ENCODE measurements at places on chromosomes 5 and 9.
A peak's percentile ranks its signal among the peaks of the same experiment; 100 is the strongest.

DNA sequence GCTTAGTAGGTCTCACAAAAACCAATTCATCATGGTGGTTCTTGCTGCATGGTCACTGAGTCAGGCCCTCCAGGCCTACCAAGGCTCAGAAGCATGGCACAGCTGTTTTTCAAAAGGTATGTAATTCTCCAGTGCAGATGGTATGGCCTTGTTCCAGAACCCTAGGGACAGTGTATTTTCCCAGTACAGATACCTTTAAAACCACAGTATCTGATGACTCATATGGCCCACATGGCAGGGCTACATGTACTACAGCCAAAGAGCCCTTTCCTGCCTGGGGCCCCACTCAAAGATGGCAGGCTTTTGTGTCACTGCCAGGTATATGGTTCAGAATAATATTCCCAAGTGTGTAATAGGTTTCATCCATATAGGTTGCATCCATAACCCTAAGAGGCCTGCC is 16.5 kb downstream of the CSF2 start:
- DNase-seq = peak; percentile 70

- DNase-seq = no peak
Measured at GRCh38 chr5:73812457-73812856, 186.5 kb downstream of the ARHGEF28 start.

DNA sequence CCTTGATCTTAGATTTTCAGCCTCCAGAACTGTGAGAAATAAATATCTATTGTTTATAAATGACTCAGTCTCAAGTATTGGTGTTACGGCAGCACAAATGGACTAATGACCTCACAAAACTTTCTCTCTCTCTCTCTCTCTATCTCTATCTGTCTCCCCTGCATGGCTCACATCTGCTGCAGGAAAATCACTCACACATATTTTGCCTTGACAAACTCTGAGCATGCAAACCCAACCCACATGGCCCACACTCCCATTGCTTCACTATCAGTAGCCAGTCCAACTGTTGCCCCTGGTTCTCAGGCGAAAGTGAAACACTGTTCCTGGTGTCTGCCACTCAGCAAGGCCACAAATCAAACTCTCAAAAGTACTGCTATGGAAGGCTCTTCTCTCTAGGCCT is 66.4 kb upstream of the PIK3R1 start:
- no peak for DNase-seq

DNA sequence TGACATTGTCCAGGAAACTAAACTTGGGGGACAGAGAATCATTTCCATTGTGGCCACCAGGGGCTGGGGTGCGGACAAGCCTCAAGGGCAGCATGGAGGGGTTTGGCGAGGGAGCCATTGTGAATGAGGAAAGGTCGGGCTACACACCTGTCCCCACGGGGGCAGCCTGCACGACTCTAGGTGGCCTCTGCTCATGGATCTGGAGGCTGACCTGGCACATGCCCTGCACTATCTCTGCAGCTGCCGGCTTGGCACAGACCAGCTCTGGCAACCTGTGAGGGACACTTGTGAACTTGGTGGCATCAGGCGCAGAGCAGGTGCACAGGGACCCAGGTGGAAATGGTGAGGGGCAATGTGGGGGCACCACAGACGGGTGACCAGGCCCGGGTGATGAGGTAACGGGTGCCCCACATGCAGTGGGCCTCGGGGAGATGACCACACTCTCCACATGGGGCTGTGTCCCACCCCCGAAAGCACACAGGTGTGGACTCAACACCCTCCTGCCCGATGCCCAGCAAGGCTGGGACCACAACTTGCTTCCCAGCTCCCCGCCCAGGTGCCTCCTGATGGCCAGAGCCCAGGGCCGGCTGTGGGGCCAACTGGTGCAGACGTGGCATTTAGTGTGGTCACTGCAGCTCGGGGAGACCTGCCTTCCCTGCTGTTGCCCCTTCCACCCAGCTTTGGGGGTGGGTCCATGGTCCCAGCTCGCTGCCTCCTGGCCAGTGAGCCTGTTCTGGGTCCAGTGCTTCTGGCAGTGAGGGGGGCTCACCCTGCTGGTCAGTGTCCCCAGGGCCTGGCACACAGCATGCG is 60.9 kb upstream of the UBAC1 start:
- no peak for DNase-seq

- DNase-seq = no peak
Measured at GRCh38 chr5:172451771-172452197, 2.5 kb downstream of the SH3PXD2B start.

DNA sequence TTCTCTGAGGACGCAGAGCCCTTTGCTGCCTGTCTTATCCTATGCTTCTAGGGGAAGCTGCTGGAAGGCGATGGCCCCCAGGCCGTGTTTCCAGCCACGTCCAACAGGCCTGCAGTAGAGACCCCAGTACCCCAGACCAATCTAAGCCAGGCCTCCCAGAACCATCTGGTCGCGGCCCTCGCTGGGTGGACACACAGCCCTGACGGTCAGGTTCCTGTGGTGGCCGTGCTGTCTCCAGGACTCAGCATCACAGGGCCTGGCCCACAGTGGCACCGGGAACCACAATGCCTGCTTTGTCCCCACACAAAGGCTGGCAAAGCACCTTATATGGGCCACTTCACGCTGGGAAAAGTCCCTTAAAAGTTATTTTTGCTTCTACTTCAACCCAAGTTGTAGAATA is 44.5 kb downstream of the SEMA4D start:
- no peak for DNase-seq

All from hematopoietic multipotent progenitor cell treated with erythropoietin and hydrocortisone succinate and interleukin-3 and kit ligand, for 8 days (in vitro differentiated cells).